ENCODE measurements at places on chromosomes 6 and 20.

GRCh38 chr6:136696238-136696637 lies 96.0 kb downstream of the MAP3K5 start:
- no peaks in the 10 kb centered on the region for H3K27me3 ChIP-seq
- no peaks in the 10 kb centered on the region for H3K4me1 ChIP-seq
- H3K4me3 ChIP-seq: no peak overlapping the region
- H3K27ac ChIP-seq: no peak overlapping the region
- DNase-seq: peak; percentile 4

DNA sequence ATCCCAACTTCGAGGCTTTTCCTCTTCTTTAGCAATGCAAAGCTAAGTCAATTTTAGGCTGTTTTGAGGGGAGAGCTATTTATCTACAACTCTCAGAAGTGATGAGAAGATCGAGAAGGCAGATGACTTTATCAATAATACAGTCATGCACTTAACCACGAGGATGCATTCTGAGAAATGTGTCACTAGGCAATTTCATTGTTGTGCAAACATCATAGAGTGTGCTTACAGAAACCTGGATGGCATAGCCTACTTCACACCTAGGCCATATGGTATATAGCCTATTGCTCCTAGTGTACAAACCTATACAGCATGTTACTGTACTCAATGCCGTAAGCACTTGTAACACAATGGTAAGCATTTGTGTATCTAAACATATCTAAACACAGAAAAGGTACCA lies 66.6 kb downstream of the PRND start:
- no peak overlapping the region for H3K4me3 ChIP-seq
- DNase-seq: no peak
- H3K27me3 ChIP-seq: no peaks in the 10 kb centered on the region
- H3K36me3 ChIP-seq: no peaks in the 10 kb centered on the region
- H3K4me1 ChIP-seq: no peaks in the 10 kb centered on the region
- H3K27ac ChIP-seq: no peak overlapping the region

- H3K27me3 ChIP-seq: no peaks in the 10 kb centered on the region
- no peak overlapping the region for H3K4me3 ChIP-seq
- H3K27ac ChIP-seq: no peak overlapping the region
- no peak for DNase-seq
- H3K36me3 ChIP-seq: no peaks in the 10 kb centered on the region
- H3K4me1 ChIP-seq: no peaks in the 10 kb centered on the region
Observed at GRCh38 chr6:39084506-39084905, 30.5 kb downstream of the SAYSD1 start.

DNA sequence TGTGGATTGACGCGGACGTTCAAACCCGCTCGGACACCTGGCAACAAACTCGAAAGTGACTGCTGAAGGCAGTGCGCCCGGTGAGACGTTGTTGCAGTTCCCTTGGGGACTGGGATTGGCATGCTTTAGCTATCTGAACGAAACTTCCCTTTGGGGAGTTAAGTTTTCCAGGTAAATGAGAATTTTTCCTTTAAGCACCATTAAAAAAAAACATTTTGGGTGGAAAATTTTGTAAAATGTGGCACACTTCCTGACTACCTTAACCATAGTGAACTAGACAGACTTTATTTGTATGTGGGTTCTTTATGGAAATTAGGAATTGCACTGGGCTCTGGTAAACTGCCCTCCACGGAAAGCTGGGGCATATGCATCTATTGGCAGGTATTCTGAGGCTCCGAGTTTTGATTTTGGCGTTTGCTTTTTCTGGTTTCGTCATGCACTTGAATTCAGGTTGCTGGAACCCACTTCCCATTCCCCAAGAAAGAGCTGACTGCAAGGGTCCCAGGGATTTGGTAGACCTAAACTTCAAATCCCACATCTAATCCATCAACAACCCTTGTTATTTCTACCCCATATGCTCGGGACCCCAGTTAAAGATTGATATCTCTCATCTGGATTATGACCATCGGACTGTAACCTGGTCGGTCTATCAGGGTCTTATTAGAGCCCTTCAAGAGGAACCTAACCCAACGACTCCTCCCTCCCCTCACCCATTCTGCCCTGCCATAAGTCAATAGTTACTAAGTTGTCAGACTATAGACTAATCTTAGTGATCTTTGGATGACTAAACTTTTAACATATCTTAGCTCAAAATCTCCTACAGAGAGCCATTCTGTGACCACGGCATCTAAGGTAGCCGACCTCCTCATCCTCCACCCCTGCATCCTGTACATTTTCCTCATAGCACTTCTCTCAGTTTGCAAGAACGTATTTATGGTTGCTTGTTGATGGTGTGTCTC lies 800 bp upstream of the DYNLT1 start:
- H3K36me3 ChIP-seq: peaks cover 4% of the 10 kb centered on the region
- peak overlapping the region; percentile 84 for H3K4me3 ChIP-seq
- H3K4me1 ChIP-seq: peaks cover 52% of the 10 kb centered on the region
- no peak for DNase-seq
- no peaks in the 10 kb centered on the region for H3K27me3 ChIP-seq
- H3K27ac ChIP-seq: peak overlapping the region; percentile 95

GRCh38 chr6:83461438-83461837 lies 30.6 kb upstream of the ME1 start:
- H3K27me3 ChIP-seq: no peaks in the 10 kb centered on the region
- no peak for DNase-seq
- no peaks in the 10 kb centered on the region for H3K4me1 ChIP-seq
- H3K36me3 ChIP-seq: no peaks in the 10 kb centered on the region
- no peak overlapping the region for H3K4me3 ChIP-seq

GRCh38 chr6:103122766-103123601 lies 1729.5 kb downstream of the GRIK2 start:
- no peak overlapping the region for H3K4me3 ChIP-seq
- peak; percentile 36 for DNase-seq
- no peaks in the 10 kb centered on the region for H3K4me1 ChIP-seq
- H3K36me3 ChIP-seq: no peaks in the 10 kb centered on the region
- H3K27me3 ChIP-seq: no peaks in the 10 kb centered on the region
- H3K27ac ChIP-seq: no peak overlapping the region

DNA sequence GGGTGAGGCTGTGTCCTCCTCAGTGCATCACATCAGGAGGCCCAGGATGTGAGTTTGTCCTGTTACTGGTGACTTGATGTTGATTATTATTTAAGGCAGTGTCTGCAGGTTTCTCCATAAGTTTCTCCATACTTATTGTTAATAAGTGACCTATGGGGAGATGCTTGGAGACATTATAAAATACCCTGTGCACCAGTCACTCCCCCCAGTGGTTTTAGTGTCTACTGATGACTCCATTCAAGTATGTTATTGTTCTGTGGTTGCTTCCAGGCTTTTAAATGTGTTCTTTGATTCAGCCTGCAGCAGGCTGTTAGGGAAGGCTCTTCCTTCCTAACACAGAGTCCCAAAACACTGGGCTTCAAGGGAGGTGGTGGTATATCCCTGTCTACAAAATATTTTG lies 14.6 kb upstream of the CST3 start:
- no peaks in the 10 kb centered on the region for H3K36me3 ChIP-seq
- H3K27me3 ChIP-seq: no peaks in the 10 kb centered on the region
- H3K27ac ChIP-seq: no peak overlapping the region
- no peaks in the 10 kb centered on the region for H3K4me1 ChIP-seq
- DNase-seq: no peak
- no peak overlapping the region for H3K4me3 ChIP-seq

DNA sequence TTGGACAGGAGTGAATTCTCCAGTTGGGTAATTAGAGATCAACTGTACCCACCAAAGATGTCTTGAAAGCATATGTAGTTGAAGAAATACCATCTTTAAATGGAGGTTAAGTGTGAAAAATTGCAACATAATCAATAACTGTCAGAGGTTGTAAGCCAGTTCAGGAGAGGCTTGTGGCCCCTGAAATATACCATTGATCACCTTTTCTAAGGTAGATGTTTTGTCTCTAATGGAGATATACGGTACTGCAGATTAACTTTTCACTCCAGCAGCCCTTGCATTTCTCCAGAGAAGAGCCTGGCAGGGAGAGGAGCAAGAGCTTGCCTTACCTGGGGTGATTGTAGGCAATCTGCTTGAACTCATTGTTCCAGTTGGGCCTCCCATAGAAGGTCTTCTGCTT lies 48.8 kb downstream of the NOX3 start:
- H3K4me1 ChIP-seq: no peaks in the 10 kb centered on the region
- H3K27me3 ChIP-seq: no peaks in the 10 kb centered on the region
- no peak overlapping the region for H3K27ac ChIP-seq
- H3K4me3 ChIP-seq: no peak overlapping the region
- H3K36me3 ChIP-seq: no peaks in the 10 kb centered on the region
- no peak for DNase-seq

GRCh38 chr20:370977-371754 lies 9.4 kb upstream of the TRIB3 start:
- H3K4me3 ChIP-seq: no peak overlapping the region
- no peaks in the 10 kb centered on the region for H3K36me3 ChIP-seq
- H3K27me3 ChIP-seq: no peaks in the 10 kb centered on the region
- H3K4me1 ChIP-seq: peaks cover 14% of the 10 kb centered on the region
- DNase-seq: no peak
